Uterus (tissue), 4 donors: ENCODE measurements at places on chromosomes 2 and 18. TPM values are rescaled to one million over a fixed set of nuclear protein-coding genes. Genes with fewer than 3 reads are reported as not detected.

The KYNU gene
- total RNA-seq, result 1.9 TPM

The KIAA2012 gene
- 0.15 TPM for total RNA-seq

GRCh38 chr2:45736757-45737704 is 85.6 kb downstream of the PRKCE start:
- no peaks in the 10 kb centered on the region for H3K4me1 ChIP-seq
- no peak overlapping the region for H3K4me3 ChIP-seq
- peak overlapping the region; percentile 29 for H3K27ac ChIP-seq
- H3K27me3 ChIP-seq, result no peaks in the 10 kb centered on the region
- H3K36me3 ChIP-seq, result no peaks in the 10 kb centered on the region

DNA sequence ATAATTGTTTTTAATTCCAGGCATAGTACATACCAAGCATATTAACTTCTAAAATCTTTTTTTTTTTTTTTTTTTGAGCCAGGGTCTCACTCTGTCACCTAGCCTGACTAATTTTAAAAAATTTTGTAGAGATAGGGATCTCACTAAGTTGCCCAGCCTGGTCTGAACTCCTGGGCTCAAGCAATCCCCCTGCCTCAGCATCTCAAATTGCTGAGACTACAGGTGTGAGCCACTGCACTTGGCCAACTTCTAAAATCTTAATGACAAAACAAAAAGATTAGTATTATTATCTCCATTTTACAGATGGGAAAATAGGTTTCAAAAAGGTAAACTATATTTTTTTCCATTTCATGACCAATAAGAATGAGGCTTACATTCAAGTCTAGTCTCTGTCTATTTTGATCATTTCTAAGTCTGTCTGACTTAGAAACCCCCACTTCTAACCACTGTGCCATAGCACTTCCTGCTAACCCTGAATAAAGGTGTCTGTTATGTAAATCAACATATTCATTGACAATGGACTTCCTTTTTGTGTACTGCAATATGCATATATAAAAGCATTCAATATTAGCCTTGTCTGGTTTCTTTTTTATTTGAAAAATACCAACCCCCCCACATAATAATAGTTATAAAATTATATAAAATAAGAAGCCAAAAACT is 28.7 kb upstream of the ZEB2 start:
- no peaks in the 10 kb centered on the region for H3K36me3 ChIP-seq
- no peak for DNase-seq
- H3K27ac ChIP-seq, result no peak overlapping the region
- no peaks in the 10 kb centered on the region for H3K27me3 ChIP-seq
- H3K4me3 ChIP-seq, result no peak overlapping the region
- no peaks in the 10 kb centered on the region for H3K4me1 ChIP-seq
